COLO829 (cell line): ENCODE measurements at places on chromosomes 13 and 19.

DNA sequence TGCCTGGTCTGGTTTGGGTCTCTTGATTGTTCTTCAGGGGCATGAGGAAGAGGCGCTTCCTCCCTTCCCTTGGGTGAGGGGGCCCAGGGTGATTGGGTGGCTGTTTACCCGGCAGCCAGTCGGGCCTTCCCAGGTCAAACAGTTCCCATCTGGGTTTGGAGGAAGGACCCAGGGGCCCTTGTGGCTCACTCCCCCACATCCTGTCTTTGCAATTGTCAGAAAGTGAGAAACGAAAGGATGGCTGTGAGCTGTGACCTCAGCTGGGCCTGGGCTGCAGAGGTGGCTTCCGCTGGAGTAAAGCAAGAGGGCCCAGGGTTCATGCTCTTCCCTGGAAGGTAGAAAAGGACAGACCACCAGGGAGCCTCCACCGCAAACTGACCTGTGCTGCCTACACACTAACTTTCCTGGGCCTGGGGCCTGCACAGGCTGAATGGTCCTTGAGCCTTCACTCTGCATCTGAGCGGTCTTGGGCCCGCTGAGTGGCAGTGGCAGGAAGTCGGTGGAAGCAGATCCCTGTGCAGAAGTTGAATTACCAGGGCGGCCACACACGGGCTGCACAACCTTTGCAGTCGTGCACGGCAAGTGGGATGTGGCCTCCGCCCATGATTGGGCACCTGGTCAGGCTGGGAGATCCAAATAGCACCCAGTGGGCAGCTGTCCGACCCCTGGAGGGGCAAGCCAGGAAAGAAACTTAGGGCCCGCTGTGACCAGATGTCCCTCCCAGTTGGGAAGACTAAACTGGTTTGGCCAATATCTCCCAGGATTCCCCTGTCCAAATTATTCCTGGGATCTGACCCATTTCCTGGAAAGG, 5.3 kb upstream of the CD79A start:
- DNase-seq, result no peak

- no peak for DNase-seq
These were observed 5.0 kb upstream of the APOE start for GRCh38 chr19:44900328-44901244.

GRCh38 chr13:70090036-70090723, 17.4 kb upstream of the ATXN8OS start:
- no peak for DNase-seq

DNA sequence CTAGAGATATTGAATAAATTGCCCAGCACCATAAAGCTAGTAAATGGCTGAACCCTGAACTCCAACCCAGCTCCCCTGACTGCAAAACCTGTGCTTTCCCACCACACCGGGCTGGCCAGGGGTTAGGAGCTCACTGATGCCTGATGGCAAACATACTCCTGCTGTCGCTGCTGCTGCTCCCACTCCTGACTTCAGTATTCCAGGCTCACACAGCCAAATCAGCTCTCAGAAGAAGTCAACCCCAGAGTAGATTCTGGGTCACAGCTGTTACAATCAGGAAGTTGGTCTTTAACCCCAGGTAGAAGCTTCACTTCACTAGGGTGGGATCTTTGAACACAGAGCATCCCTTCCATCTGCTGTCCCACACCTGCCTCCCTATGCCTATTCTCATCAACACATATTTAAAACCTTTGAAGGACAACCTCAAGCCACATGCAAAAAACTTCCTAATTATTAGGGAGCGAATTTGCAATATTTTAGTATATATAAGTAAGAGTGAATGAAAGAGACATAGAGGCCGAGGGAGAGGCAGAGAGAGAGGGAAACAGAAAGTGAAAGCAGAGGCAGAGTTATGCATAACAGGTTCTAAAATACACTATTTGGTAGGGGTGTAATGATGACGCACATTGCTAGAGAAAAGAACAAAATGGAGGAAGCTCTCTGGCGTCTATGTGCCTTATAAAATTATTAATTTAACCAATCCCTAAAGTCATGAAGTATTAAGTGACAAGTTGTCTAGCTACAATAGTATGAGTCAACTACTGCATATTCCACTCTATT, 99.4 kb upstream of the SERP2 start:
- DNase-seq, result no peak

- no peak for DNase-seq
These were observed 351.6 kb upstream of the KLF12 start for GRCh38 chr13:74485757-74486156.

DNA sequence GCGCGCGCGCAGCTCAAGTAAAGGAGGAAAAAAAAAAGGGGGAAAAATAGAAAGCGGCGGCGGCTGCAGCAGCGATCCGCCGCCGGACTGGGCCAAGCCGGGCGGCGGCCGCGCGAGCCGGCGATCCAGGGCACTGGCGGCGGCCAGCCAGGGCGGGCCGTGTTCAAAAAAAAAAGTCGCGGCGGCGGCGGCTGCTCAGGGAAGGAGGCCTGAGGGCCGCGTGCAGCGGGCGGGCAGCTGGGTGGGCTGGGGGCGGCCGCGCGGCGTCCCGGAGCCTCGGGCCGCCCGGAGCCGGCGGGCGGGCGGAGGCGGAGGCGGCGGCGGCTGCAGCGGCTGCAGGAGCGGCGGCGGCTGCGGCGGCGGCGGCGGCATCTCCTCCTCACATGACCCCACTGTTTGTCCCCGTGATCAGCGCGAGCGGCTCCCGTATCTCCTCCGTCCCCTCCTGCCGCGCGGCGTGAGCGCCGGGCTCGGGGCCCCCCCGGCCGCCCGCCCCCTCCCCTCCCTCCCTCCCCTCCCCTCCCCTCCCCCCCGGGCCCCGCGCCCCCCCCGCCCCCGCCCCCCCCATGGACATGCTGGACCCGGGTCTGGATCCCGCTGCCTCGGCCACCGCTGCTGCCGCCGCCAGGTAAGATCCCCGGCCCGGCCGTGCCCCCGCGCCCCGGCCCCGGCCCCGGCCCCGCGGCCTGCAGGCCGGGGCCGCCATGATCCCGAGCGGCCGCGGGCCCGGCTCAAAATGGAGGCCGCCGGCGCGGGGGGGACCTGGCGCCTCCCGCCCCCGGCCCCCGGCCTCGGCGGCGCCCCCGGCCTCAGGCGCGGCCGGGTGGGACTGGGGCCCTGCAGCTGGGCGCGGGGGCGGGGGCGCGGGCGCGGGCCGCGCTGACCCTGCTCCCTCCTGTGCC, at the start of gene USF2:
Gene USF2 (plus strand): TSS at position 427 of the 902 bp plus-strand sequence. CDS start 140 bp downstream, at position 567.
- peak; percentile 78 for DNase-seq

GRCh38 chr13:52786766-52787165, 47.1 kb upstream of the CNMD start:
- DNase-seq, result peak; percentile 90

- no peak for DNase-seq
These were observed 33.2 kb upstream of the KATNAL1 start for GRCh38 chr13:30340331-30341250.

- no peak for DNase-seq
These were observed 33.0 kb downstream of the USP12 start for GRCh38 chr13:27138457-27139093.

GRCh38 chr19:47521473-47522180, 6.8 kb upstream of the NAPA start:
- DNase-seq, result no peak
